Retinal pigment epithelial cell (primary cell): ENCODE measurements at places on chromosomes 16 and 17.

GRCh38 chr16:50067290-50067853 lies 1.6 kb downstream of the HEATR3 start:
- peak; percentile 20 for DNase-seq

DNA sequence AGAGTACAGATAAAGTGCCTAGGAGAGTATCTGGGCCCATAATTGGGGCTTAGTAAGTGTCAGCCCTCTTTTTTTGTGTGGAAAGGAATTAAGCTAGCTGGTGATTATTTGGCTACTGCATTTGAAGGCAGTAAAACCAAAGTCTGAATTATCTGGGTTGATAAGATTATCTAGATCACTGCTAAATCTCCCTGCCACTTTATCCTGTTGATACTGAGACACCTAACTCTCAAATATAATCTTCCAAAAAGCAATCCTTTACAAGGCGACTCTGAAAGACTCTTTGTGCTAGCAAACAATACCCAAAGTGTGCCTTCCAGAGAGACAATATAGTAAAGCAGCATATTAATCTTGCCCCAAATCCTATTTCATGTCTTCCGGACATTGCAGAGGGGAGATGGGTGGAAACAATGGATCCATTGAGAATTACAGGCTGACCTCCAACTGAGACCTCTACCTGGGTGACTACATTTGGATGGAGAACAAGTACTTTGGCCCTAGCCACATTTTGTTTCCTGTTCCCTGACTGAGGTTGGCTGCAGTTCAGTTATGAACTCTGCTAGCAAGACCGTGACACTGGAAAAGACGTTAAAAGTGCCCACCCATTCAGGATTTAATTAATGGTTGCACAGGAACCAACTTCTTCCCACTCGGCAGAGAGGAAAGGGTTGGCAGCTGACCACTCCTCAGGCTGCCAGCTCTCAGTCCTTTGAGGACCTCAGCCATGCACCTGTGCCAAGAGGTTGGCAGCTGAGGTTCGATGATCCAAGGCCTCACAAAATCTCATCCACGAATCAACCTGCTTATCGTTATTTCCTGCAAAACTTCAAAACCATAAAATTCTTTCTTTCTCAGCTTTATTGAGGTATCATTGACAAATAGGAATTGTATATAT lies 72.6 kb downstream of the SYCE1L start:
- no peak for DNase-seq

DNA sequence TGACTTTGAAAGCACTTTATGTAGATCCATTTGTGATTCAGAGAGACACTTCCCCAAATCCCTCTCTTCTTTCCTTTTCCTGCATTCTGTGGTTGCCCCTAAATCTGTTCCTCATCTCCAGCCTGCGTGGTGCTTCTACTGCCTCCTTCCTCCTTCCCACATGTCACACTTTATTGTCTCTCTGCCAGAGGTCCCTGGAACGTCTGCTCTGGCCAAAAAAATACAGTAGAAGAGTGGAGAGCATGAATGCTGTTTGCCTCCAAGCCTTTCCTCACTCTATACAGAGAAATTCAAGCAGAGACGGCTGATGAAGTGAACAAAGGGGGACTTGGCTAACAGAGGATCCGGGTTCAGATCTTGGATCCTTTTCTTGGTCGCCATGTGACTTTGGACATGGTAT lies 22.8 kb upstream of the IRX3 start:
- DNase-seq, result no peak

GRCh38 chr17:77741109-77741508 lies 217.4 kb upstream of the TNRC6C start:
- DNase-seq, result no peak

DNA sequence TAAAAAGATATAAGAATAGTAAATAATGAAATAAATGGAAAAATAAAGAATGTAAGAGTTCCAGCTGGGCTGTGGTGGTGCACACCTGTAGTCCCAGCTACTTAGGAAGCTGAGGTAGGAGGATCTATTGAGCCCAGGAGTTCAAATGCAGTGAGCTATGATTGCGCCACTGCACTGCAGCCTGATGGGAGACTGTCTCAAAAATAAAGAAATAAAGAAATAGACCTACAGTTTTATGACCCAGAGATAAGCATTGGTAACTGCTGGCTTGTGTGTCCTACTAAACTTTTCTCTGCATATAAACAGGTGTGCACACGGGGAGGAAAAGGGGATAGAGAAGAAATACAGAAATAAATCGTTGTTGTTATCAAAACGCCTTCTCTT lies 7.8 kb upstream of the PDP2 start:
- DNase-seq, result no peak

- peak; percentile 47 for DNase-seq
Measured at GRCh38 chr17:7686222-7687071, 843 bp downstream of the TP53 start.

DNA sequence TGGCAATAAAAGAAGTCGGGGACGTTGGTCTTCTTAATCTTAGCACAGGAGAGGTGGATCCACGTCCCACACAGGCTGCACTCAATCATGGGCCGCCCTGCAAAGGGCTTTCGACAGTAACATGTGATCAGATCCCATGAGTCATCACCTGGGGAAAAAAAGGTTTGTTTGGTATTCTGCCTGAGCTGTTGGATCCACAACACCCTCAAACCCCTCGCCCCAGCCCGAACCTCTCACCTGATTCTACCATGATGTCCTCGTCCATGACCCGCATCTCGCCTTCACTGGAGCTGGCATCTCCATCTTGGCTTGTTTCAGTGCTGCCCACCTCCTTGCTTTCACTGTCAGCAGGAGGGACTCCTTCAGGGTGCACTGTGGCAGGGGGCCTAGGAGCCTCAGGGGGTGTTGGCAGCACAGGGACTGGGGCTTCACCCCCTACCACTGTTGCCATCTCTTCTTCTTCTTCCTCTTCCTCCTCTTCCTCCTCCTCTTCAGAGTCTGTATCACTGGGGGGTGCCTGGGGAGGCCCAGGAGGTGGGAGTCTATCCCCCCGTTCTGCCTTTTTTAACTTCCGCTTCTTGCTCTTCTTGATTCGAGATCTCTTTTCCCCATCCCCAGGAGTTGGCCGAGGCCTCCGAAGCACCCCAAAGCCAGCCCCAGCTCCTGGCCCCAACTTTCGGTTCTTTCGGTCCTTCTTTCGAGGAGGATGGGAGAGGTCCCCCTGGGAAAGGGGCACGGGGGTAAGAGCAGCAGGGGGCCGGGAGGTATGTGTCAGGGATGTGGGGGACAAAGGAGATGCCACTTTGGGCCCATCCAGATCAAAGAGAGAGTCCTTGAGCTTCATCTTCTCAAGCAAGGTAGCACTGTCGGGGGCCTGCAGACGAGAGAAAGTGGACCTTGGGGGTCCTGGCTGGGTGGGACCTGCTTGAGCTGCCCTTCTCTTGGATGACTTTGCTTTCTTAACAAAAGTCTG lies 1.7 kb upstream of the DVL2 start:
- no peak for DNase-seq

GRCh38 chr16:62863139-62863538 lies 826.9 kb upstream of the CDH8 start:
- DNase-seq, result no peak

GRCh38 chr16:67444259-67445125 lies 13.6 kb downstream of the HSD11B2 start:
- no peak for DNase-seq

- DNase-seq, result no peak
Measured at GRCh38 chr16:83143788-83144187, 517.0 kb downstream of the CDH13 start.

GRCh38 chr16:68397710-68398201 lies 50.6 kb downstream of the SMPD3 start:
- DNase-seq, result no peak

DNA sequence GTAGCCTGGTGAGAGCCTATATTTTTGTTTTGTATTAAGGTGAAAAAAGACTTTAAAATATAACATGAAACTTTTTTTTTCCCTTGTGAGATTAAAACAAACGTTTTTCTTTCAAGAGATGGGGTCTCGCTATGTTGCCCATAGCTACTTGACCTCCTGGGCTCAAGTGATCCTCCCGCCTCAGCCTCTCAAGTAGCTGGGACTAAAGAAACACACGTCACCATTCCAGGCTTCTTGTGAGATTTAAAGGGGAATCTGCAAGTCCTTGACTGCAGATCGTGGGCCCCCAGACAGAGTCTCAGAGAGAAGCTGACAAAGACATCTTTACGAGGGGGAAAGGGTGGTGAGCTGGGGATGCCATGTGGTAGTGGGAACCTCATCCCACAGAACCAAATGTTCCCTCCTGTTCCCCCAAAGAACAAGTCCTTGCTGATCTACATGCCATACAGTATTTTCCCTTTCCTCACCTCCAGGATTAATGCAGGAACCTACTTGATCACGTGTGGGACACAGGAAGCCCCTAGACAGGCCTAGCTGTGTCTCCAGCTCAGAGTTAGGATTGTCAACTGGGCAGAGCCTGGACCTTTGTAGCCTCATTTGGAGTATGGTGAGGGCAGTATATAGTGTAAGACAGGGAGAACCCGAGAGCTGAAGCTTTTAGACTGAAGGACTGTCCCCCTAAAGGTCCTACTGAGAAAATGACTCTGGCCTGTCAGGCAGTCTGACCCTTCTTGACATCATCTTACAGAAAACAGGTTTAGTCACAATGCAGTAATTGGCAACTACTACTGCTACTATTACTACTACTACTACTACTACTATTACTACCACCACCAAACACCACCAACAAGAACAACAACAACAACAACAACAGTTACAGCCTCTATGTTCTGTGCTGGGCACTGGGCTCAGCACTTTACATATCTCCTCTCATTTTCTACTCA lies 4.1 kb downstream of the MAP3K14 start:
- no peak for DNase-seq

GRCh38 chr16:59758848-59759247 lies 1024.7 kb upstream of the GOT2 start:
- DNase-seq, result no peak

DNA sequence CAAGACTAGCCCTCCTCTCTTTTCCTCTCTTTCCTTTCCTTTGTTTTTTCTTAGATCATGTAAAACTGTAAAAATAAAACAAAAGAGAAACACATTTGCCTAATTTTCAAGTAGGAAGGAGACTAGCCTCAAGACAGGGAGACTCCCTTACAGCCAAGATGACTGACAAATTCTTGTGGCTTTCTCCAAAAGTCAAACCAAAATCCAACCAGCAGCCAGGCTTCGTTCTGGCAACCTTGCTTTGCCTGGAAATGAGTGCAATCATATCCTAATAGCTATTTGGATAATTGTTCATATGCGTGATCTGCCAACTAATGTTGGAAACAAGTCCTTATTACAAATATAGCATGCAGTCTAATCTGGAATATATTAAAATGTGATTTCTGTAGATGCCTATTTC lies 868.9 kb upstream of the SOX9 start:
- no peak for DNase-seq

GRCh38 chr17:79071161-79071740 lies 3.4 kb upstream of the ENGASE start:
- no peak for DNase-seq

GRCh38 chr16:71408536-71408935 lies 33.3 kb downstream of the TLE7 start:
- DNase-seq, result no peak

- DNase-seq, result no peak
Measured at GRCh38 chr16:88359008-88359407, 23.8 kb upstream of the ZNF469 start.

- DNase-seq, result no peak
Measured at GRCh38 chr17:6928193-6928592, 67.7 kb upstream of the ALOX12 start.

DNA sequence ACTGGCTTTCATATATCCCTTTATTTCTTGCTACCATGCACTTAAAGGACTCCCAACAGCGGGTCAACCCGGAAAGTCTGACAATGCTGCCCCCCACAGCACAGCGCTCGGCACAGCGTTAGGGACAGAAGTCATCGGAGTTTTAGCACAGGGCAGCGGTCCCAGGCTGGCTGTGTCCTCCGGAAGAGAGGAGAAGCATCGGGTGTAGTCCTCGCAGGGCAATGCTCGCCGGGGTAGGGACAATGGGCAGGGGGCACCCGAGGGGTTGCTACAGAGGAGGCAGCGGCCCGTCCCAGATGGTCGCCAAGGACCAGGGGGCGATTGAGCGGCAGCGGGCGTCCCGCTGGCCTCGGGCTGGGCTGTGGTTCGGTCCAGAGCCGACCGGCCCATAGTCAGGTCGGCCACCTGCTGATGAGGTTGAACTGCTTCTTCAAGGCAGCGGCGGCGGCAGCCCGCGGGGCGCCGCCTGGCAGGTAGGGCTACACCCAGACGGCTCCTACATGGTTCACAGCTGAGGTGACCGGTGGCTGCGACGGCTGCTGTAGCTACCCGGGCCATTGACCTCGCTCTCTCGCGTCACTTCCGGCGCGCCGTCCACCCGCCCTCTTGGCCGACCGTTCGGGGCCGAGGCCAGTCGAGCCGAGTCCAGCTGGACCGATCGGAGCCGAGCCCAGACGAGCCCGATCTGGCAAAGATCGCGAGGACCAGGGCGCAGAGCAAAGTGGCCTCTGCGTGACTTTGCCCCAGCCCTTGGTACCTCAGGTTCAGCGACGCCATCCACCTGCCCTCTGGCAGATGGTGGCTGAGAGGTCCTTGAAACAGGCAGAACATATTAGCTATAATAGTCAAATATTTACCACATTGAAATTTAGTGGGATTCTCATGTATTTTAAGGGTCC lies 4.7 kb upstream of the LCMT1 start:
- peak; percentile 60 for DNase-seq

- no peak for DNase-seq
Measured at GRCh38 chr16:85288869-85289660, 176.8 kb upstream of the CIBAR2 start.

GRCh38 chr17:28533091-28533807 lies 19.2 kb downstream of the UNC119 start:
- no peak for DNase-seq

GRCh38 chr17:61583242-61583641 lies 7.8 kb downstream of the NACA2 start:
- DNase-seq, result peak; percentile 9

GRCh38 chr17:83181991-83182619 lies 102.7 kb downstream of the METRNL start:
- DNase-seq, result no peak

DNA sequence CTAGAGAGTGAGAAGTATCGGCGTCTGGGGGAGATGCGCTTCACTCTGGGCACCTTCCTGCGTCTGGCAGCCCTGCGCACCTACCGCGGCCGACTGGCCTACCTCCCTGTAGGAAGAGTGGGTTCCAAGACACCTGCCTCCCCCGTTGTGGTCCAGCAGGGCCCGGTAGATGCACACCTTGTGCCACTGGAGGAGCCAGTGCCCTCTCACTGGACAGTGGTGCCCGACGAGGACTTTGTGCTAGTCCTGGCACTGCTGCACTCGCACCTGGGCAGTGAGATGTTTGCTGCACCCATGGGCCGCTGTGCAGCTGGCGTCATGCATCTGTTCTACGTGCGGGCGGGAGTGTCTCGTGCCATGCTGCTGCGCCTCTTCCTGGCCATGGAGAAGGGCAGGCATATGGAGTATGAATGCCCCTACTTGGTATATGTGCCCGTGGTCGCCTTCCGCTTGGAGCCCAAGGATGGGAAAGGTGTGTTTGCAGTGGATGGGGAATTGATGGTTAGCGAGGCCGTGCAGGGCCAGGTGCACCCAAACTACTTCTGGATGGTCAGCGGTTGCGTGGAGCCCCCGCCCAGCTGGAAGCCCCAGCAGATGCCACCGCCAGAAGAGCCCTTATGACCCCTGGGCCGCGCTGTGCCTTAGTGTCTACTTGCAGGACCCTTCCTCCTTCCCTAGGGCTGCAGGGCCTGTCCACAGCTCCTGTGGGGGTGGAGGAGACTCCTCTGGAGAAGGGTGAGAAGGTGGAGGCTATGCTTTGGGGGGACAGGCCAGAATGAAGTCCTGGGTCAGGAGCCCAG lies 2.8 kb downstream of the SPHK1 start:
- no peak for DNase-seq

GRCh38 chr17:31425282-31426040 lies 34.0 kb downstream of the RAB11FIP4 start:
- peak; percentile 80 for DNase-seq
